ENCODE measurements at places on chromosomes 2 and 18. TPM values are rescaled to one million over a fixed set of nuclear protein-coding genes. Genes with fewer than 3 reads are reported as not detected.

DNA sequence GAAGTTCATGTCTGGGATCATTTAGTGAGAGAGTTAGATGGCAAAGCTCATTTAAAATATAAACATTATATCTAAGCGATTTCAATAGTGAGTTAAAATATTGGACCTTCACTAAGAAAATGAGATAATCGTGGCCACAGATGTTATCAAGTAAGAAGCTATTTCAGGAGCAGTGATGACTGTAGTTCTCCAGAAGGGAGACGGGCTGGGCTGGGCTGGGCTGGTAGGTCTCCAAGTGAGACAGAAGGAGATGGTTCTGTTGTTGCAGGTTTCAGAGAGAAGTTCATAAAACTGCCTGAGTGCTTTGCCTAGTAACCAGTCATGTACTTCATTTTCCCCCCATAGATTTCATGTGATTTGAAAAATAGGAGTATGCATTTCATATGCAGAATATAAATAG lies 130.1 kb upstream of the DAPL1 start:
- H3K27ac ChIP-seq, result no peak overlapping the region
- DNase-seq, result no peak
- no peak overlapping the region for H3K4me3 ChIP-seq
- H3K4me1 ChIP-seq, result no peaks in the 10 kb centered on the region
- no peaks in the 10 kb centered on the region for H3K27me3 ChIP-seq

GRCh38 chr2:207734264-207734635 lies 22.8 kb downstream of the CCNYL1 start:
- no peak overlapping the region for H3K27ac ChIP-seq
- DNase-seq, result no peak
- no peaks in the 10 kb centered on the region for H3K27me3 ChIP-seq
- H3K4me1 ChIP-seq, result peaks cover 7% of the 10 kb centered on the region

DNA sequence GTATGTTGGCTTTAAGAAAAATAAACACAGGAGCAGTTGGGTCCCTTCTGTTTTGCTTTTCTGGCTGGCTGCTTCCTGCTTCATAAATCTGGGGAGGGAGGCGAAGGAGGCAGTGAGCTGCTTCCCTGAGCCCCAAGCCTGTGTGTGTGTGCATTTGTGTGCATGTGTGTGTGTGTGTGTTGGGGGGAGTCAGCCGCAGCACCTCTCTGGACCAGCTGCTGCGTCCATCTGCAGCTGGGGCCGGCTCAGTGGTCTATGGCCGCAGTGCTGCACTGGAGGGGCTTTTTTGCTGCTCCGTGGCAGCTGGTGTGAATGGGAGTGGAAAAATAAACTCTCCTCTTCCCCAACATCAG lies 192.3 kb downstream of the RNF144A start:
- peaks cover 3% of the 10 kb centered on the region for H3K27me3 ChIP-seq
- H3K36me3 ChIP-seq, result no peaks in the 10 kb centered on the region
- no peaks in the 10 kb centered on the region for H3K4me1 ChIP-seq
- no peak overlapping the region for H3K4me3 ChIP-seq

DNA sequence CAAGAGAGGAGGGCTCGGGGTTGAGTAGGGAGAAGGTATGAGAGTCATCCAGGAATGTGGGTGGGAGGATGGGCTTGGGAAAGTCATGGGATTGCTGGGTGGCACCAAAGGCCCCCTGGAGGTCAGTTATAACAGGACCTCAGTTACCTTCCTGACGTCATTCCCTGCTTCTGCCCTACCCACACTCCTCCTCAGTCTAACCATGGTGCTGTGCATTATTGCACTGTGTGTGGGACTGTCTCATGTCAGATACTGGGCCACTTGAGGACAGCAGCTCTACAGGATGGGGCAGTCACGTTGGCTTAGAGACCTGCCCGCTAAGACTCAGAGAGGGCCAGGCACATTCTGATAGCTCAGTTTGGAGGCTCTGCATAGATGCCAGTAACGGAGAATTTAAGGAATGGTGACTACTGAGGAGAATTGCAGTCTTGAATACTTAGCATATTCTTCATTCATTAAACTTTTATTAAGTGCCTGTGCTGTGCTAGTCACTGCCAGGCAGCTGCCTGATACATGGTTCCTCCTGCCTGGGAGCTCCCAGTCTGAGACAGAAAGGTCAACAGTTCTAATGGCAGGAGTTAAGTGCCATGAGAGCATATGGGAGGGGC lies 90.5 kb downstream of the LAMA3 start:
- no peak for DNase-seq
- H3K27ac ChIP-seq, result no peak overlapping the region
- H3K27me3 ChIP-seq, result peaks cover 13% of the 10 kb centered on the region
- H3K36me3 ChIP-seq, result no peaks in the 10 kb centered on the region

Gene VWA3B
- not detected for total RNA-seq

Gene L3MBTL4
- 12.3 TPM for total RNA-seq

Gene REG3G
- total RNA-seq, result not detected

DNA sequence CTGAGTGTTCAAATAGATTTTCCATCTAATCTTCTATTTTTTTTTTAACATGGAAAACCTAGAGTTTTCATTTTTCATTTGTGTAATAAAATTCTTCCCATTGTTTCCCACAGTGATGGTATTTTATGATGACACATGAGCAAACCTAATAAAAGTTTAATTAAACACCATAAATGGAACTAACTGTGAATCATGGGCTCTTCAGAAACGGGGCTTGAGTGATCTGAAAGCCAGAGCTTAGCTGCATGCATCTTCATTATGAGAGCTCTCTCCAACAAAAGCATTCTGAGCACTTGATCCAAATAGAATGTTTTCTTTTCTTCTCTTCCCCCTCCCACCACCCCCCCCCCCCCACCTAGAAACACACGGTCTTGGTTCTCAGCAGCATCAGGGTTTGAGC lies 82.1 kb upstream of the REV1 start:
- no peak overlapping the region for H3K4me3 ChIP-seq
- H3K4me1 ChIP-seq, result no peaks in the 10 kb centered on the region
- H3K27me3 ChIP-seq, result no peaks in the 10 kb centered on the region
- DNase-seq, result no peak

- H3K4me1 ChIP-seq, result no peaks in the 10 kb centered on the region
- peaks cover 7% of the 10 kb centered on the region for H3K27me3 ChIP-seq
- no peaks in the 10 kb centered on the region for H3K36me3 ChIP-seq
- H3K4me3 ChIP-seq, result no peak overlapping the region
Measured at GRCh38 chr2:158993721-158994587, 25.5 kb downstream of the TANC1 start.

- H3K27ac ChIP-seq, result no peak overlapping the region
- DNase-seq, result no peak
- no peak overlapping the region for H3K4me3 ChIP-seq
- no peaks in the 10 kb centered on the region for H3K4me1 ChIP-seq
- H3K36me3 ChIP-seq, result no peaks in the 10 kb centered on the region
Measured at GRCh38 chr2:114218383-114218782, 224.1 kb upstream of the DPP10 start.

DNA sequence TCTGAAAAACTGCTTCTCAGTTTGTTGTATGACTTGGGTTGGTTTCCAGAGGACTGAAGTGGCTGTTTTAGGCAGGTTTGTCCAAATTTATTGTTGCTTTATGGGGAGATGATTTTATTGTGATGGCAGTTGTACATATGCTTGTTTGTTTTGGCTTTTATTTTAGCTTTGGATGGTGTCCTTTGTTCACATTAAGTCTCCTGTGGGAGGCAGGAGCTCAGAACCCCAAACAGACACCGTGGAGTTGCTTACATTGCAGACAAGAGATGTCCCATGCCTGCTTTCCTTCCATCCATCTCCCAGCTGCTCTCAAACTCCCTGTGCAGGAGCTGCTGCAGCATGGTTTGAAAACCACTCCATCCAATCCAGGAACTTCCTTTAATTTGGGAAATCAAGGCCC lies 414.7 kb downstream of the LPIN1 start:
- no peak overlapping the region for H3K4me3 ChIP-seq
- no peaks in the 10 kb centered on the region for H3K36me3 ChIP-seq
- peaks cover 4% of the 10 kb centered on the region for H3K4me1 ChIP-seq
- no peaks in the 10 kb centered on the region for H3K27me3 ChIP-seq
- H3K27ac ChIP-seq, result no peak overlapping the region

DNA sequence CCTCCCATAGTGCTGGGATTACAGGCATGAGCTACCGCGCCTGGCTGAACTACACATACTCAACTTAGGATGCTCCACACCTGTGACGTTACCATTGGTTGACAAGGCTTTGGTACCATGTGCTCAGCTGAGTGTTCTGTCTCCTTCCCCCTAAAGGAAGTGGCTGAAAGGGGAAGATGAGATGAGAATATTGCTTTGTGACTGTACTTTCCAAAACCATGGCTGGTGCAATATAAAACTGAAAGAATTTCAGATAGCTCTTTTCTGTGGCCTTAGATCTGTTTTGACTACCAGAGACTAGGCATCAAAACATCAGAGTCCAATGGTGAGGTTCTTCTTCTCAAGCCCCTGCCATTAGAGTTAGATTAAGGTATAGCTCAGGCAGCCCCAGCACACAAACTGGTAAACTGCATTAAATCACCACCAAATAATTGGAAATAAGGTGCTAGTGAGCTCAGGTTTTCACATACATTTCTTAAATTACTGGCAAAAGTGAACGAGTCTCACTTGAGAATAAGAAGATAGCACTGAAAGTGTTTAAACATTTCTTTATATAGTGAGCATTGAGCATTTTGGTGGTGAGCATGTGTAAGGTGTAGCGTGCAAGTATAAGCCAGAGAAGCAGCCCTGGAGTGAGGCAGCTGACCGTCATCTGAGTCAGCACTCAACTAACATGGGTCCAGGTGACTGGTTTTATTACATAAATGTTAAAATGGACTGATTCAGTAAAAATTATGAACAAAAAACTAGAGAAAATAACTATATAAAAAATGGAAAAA lies 113.5 kb upstream of the FZD5 start:
- no peaks in the 10 kb centered on the region for H3K36me3 ChIP-seq
- peaks cover 3% of the 10 kb centered on the region for H3K4me1 ChIP-seq
- H3K27me3 ChIP-seq, result no peaks in the 10 kb centered on the region
- DNase-seq, result no peak

Measured in activated B cell treated with CpG ODN at 0.5 μM for 24 hours (primary cell).